ENCODE measurements at places on chromosomes 11 and 22.

DNA sequence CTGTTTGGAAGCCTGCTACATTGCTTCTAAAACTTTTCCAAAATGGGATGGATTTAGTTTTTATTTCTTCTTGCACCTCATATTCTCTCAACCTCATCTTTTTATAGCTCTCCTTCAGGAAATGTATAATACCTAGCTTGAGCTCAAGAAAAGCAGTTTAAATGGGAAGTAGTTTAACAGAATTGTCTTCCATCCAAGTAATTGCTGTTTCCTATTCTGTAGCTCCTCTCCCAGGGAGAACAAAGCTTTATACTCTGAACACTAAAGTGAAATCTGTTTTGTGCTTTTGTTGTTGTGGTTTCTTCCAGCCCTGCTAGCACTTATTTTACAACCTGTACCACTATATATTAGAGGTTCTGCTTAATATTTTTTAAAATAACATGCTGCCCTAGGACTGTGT lies 83.2 kb upstream of the HORMAD2 start:
- no peak for DNase-seq

DNA sequence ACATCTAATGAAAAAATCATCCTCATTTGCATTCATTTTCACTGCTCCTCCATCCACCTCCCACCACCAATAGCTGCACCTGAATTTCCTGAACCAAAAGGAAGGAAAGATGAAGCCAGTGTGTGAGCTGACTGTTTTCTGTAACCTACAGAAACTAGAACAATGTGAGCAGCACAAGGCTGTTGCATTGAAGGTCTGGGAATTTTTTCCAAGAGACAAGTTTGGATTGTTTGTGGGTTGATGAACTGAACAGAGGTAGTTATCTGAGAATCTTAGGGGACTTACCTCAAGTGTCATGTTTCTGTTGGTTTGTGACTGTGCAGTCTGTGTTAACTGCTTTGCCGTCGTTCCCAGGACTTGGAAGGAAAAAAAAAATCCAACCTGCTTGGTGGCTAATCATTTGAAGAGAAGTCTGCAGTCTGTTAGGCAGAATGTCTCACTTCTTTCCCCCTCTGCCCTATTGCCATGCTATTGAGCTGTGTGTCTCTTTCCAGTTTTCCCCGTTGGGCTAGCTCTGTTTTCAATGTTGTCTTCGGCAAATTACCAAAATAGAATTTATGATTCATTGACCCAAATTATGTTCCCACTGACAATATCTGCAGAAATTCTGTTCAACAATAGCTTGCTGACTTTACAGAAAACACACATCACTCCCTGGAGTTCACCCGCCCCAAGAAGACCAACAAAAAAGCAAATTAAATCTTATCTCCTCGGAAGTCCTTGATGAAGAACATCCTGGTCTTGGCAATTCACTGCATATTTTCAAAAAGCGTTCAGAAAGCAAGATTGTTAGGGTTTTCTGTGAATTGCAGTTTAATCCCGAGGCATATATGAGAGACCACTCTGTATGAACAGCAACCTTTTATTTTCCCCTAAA lies 76.0 kb downstream of the SC5D start:
- no peak for DNase-seq

GRCh38 chr11:104830080-104830479 lies 68.2 kb downstream of the CASP12 start:
- no peak for DNase-seq

DNA sequence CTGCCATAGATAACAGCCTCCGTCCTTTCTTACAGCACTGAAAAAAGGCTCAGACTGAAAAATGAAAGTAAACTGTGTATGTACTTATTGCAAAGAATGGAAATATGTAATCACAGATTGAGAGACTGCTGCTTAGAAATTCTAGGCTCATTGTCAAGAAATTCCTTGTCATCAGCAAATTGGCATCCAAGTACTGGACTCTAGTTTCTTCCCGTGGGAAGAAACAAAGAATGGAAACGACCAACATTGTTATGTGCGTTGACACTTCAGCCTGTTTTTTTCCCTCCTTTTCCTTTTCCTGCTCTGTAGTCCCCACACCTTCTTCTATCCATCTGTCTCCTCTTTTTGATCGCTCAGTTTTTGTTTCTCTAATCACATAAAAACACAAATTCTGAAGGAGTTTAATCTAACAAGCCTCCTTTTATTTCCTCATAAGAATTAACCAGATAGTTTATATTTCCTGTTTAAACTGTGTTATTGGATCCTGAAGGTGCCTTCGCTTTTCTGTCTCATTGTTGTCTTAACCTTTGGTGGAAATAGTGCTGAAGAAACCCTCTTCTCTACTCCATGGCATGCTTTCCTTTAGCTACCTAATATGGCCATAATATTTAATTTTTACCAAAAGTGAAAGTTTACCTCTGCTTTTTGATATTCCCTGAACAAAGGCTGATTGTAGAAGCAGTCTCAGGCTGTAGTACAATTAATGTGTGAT lies 20.0 kb upstream of the CASP12 start:
- DNase-seq, result no peak

- no peak for DNase-seq
Measured at GRCh38 chr11:14248580-14248981, 110.4 kb downstream of the RRAS2 start.

- DNase-seq, result no peak
Measured at GRCh38 chr22:24585927-24586546, 6.8 kb downstream of the LRRC75B start.

- no peak for DNase-seq
Measured at GRCh38 chr11:92296138-92296515, 71.5 kb downstream of the FAT3 start.

GRCh38 chr22:30284666-30285065 lies 4.6 kb downstream of the CASTOR1 start:
- no peak for DNase-seq

GRCh38 chr11:2830886-2831285 lies 54.7 kb downstream of the CDKN1C start:
- no peak for DNase-seq

DNA sequence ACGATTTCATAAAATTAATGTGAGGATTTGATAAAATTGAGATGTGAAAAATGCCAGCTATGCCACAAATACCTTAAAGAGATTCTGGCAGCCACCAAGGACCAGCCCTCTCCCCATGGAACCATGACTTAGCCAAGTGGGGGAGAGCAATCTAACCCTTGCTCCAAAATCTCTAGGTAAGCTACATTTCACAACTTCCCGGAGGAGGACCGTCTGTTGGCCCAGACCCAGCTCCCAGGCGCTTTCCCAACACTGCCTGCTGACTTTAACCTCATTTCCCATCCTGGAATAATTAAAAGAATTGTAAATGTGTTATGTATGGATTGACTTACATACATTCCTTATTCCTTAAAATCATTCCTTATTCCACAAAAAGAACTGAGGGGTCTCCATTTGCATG lies 47.5 kb upstream of the TENM4 start:
- DNase-seq, result no peak

- no peak for DNase-seq
Measured at GRCh38 chr11:92387859-92388258, 163.2 kb downstream of the FAT3 start.

GRCh38 chr11:75509020-75509720 lies 16.6 kb downstream of the GDPD5 start:
- DNase-seq, result no peak
